ENCODE measurements at places on chromosomes 5 and 9. TPM values are rescaled to one million over a fixed set of nuclear protein-coding genes. Genes with fewer than 3 reads are reported as not detected.

Gene FGF10
- total RNA-seq: 11.3 TPM

Gene GPRIN1
- 0.81 TPM for total RNA-seq

Gene PRLR
- total RNA-seq: 1.1 TPM

Gene PROB1
- total RNA-seq: 3.0 TPM

Gene TLX3
- total RNA-seq: not detected

Gene ELP1
- total RNA-seq: 19.5 TPM

Gene LECT2
- total RNA-seq: not detected

Gene PRRT1B
- total RNA-seq: not detected

Gene SAPCD2
- total RNA-seq: 0.60 TPM

Gene SMIM33
- not detected for total RNA-seq

Gene IL3
- not detected for total RNA-seq

Gene FOXD4L4
- total RNA-seq: 0.36 TPM

Gene HACD4
- total RNA-seq: 6.8 TPM

Data from aorta (tissue), 5 donors.